ENCODE measurements at places on chromosomes 2 and 18.

DNA sequence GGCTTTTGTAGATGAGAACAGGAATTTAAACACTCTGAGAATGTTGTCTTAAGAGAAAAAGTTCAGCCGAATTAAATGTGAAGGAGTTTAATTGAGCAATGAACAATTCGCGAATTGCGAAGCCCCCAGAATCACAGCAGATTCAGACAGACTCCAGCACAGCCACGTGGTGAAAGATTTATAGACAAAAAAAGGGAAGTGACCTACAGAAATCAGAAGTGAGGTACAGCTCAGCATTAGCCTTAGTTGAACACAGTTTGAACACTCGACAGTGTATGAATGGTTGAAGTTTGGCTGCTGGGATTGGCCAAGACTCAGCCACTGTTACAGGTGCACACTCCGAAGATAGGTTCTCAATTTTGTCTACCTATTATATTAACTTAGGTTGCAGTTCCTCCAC lies 264.0 kb upstream of the CHST9 start:
- no peak for DNase-seq

- DNase-seq = peak; percentile 7
Measured at GRCh38 chr18:48161911-48162698, 231.6 kb upstream of the SMAD2 start.

GRCh38 chr2:174117951-174118930 lies 130.1 kb downstream of the OLA1 start:
- DNase-seq = no peak

GRCh38 chr2:62768615-62769014 lies 63.1 kb downstream of the EHBP1 start:
- no peak for DNase-seq

DNA sequence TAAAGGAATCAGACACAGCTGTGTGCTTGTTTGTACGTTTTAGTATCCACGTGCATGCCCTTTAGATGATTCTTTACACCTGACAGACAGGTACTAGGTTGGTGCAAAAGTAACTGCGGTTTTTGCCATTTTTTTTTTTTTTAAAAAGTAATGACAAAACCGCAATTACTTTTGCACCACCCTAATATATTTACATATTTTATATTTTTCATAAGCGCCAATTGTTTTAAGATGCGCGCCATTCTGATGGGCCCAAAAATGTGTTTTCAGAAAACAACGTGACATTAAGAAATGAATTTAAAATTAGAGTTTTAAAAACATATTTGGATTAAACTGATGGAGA lies 972 bp upstream of the COBLL1 start:
- DNase-seq = no peak

- DNase-seq = no peak
Measured at GRCh38 chr18:44198612-44199284, 481.9 kb upstream of the SETBP1 start.
